Thyroid gland (tissue), 4 donors: ENCODE measurements at places on chromosomes 2 and 18. TPM values are rescaled to one million over a fixed set of nuclear protein-coding genes. Genes with fewer than 3 reads are reported as not detected.

The IL36RN gene
- total RNA-seq = not detected

The CPO gene
- 2.1 TPM for total RNA-seq

The ARL5A gene
- 77.5 TPM for total RNA-seq

The GATA6 gene
- 15.9 TPM for total RNA-seq

The LIMS4 gene
- 6.0 TPM for total RNA-seq

The PIEZO2 gene
- 5.0 TPM for total RNA-seq

The DTNA gene
- 152 TPM for total RNA-seq

The COL3A1 gene
- total RNA-seq = 76.1 TPM

The CYP1B1 gene
- 42.2 TPM for total RNA-seq

The ALPP gene
- total RNA-seq = not detected

The TBC1D8 gene
- 33.3 TPM for total RNA-seq

The MOCOS gene
- 0.96 TPM for total RNA-seq

The UGT1A5 gene
- 0.94 TPM for total RNA-seq

The INO80C gene
- 9.1 TPM for total RNA-seq

The KCNG2 gene
- not detected for total RNA-seq

The CROCC2 gene
- not detected for total RNA-seq

The EFEMP1 gene
- 821 TPM for total RNA-seq

The MAP3K19 gene
- total RNA-seq = not detected

The CDK5R2 gene
- total RNA-seq = 0.39 TPM

The VAMP5 gene
- total RNA-seq = 41.3 TPM

The RGPD6 gene
- 117 TPM for total RNA-seq

The ITSN2 gene
- total RNA-seq = 107 TPM

The GKN2 gene
- not detected for total RNA-seq

The IL36B gene
- total RNA-seq = not detected

The PPP4R3B gene
- total RNA-seq = 85.7 TPM

The INHA gene
- total RNA-seq = 1.1 TPM

The SERPINB7 gene
- total RNA-seq = not detected

The COL5A2 gene
- total RNA-seq = 10.9 TPM

The GRP gene
- 0.67 TPM for total RNA-seq

The CRYGC gene
- not detected for total RNA-seq

The SERPINB10 gene
- total RNA-seq = not detected

The TP53I3 gene
- 36.9 TPM for total RNA-seq

The TMEM178A gene
- 6.5 TPM for total RNA-seq

The ORC4 gene
- total RNA-seq = 89.2 TPM

The REG3A gene
- not detected for total RNA-seq

The CD28 gene
- total RNA-seq = 0.20 TPM

The TSPYL6 gene
- not detected for total RNA-seq

The ABCG5 gene
- total RNA-seq = not detected

The CFC1 gene
- total RNA-seq = not detected

The ABCG8 gene
- not detected for total RNA-seq

The CCL20 gene
- not detected for total RNA-seq
